ENCODE measurements at places on chromosomes 11 and 22. TPM values are rescaled to one million over a fixed set of nuclear protein-coding genes. Genes with fewer than 3 reads are reported as not detected.

- no peak overlapping the region for H3K27ac ChIP-seq
- no peak for DNase-seq
- no peaks in the 10 kb centered on the region for H3K36me3 ChIP-seq
Measured at GRCh38 chr11:108796551-108796950, 131.7 kb downstream of the DDX10 start.

Gene OR5A1
- not detected for total RNA-seq

DNA sequence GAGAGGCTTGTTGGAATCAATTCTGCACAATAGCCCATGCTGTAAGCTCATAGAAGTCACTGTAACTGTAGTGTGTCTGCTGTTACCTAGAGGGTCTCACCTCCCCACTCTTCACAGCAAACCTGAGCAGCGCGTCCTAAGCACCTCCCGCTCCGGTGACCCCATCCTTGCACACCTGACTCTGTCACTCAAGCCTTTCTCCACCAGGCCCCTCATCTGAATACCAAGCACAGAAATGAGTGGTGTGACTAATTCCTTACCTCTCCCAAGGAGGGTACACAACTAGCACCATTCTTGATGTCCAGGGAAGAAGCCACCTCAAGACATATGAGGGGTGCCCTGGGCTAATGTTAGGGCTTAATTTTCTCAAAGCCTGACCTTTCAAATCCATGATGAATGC is 13.3 kb downstream of the SERPIND1 start:
- DNase-seq: no peak
- no peaks in the 10 kb centered on the region for H3K27me3 ChIP-seq
- peaks cover 19% of the 10 kb centered on the region for H3K36me3 ChIP-seq
- H3K4me1 ChIP-seq: peaks cover 9% of the 10 kb centered on the region
- no peak overlapping the region for H3K27ac ChIP-seq

GRCh38 chr11:5818245-5818886 is 9.6 kb downstream of the OR52N2 start:
- peak overlapping the region; percentile 29 for H3K27ac ChIP-seq
- peaks cover 8% of the 10 kb centered on the region for H3K4me1 ChIP-seq
- peak overlapping the region; percentile 34 for H3K4me3 ChIP-seq
- no peak for DNase-seq
